Sigmoid colon (tissue), 7 donors: ENCODE measurements at places on chromosomes 2 and 18. TPM values are rescaled to one million over a fixed set of nuclear protein-coding genes. Genes with fewer than 3 reads are reported as not detected.

The ABCG5 gene
- polyA plus RNA-seq, result 0.23 TPM

The TUBA4B gene
- polyA plus RNA-seq, result not detected

The ITGB6 gene
- 1.8 TPM for polyA plus RNA-seq

The ANKRD30BL gene
- 0.07 TPM for polyA plus RNA-seq

DNA sequence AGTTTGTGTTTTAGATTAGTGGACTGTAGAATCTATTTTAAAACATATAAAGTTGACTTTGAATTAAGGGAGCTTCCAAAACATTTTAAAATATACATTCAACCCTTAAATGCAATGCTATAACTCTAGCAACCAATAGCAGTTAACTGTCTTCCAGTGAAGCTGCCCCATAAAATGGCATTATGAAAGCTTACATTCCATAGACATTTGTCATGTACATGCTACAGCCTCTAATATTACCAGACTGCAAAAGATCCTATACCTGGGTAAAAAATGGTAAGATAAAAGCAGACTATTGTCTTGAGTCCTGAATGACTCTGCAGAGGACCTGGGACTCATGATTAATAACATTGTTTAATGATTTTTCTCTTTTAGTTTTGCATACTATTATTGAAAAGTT lies 489.4 kb downstream of the LRP1B start:
- no peak overlapping the region for H3K27ac ChIP-seq
- H3K4me3 ChIP-seq, result no peak overlapping the region
- no peaks in the 10 kb centered on the region for H3K4me1 ChIP-seq
- no peaks in the 10 kb centered on the region for H3K36me3 ChIP-seq

DNA sequence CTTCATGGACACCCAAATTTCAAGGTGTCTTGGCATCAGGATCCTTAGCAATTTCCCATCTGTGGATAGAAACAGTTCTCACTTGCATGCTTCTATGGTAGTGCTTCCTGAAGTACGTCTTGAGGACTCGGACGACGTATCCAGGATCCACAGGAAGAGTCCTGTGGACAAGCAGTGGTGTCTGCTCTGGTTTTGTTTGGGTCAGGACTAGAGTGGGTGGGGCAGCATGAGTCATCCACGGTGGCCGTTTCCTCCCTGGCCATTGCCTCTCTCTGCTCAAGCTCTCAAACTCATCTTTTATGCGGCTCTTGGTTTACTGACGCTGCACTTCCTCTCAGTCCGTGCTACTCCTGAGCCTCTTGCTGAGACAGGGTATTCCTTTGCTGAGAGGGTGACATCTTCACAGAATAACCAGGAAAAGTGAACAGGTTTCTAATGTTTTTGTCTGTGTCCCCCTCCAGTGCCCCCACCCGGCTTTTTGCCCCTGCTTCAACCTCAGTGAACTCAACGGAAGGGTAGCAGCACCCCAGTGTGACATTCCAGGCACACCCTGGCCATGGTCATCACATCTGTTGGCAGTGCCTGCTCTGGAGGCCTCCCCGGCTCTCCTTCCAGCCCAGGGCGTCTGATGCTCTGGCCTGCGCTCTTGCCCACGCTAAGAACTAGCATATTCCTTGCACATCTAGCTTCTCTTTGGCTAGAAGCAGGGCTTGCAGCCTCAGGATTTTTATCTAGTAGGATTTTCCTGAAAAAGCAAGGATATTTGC lies 62.2 kb downstream of the ARMC9 start:
- H3K4me1 ChIP-seq, result no peaks in the 10 kb centered on the region
- no peak overlapping the region for H3K4me3 ChIP-seq
- no peaks in the 10 kb centered on the region for H3K27me3 ChIP-seq
- no peak overlapping the region for H3K27ac ChIP-seq
- DNase-seq, result peak; percentile 60
- peaks cover 62% of the 10 kb centered on the region for H3K36me3 ChIP-seq

GRCh38 chr2:241224018-241224850 lies 35.8 kb downstream of the ANO7 start:
- no peak for DNase-seq
- H3K27ac ChIP-seq, result no peak overlapping the region
- no peak overlapping the region for H3K4me3 ChIP-seq
- H3K4me1 ChIP-seq, result peaks cover 7% of the 10 kb centered on the region
- peaks cover 29% of the 10 kb centered on the region for H3K36me3 ChIP-seq

GRCh38 chr18:9292047-9292446 lies 42.5 kb upstream of the TWSG1 start:
- no peak overlapping the region for H3K4me3 ChIP-seq
- H3K36me3 ChIP-seq, result no peaks in the 10 kb centered on the region
- DNase-seq, result no peak
- no peak overlapping the region for H3K27ac ChIP-seq
